ENCODE measurements at places on chromosomes 3 and 15.

DNA sequence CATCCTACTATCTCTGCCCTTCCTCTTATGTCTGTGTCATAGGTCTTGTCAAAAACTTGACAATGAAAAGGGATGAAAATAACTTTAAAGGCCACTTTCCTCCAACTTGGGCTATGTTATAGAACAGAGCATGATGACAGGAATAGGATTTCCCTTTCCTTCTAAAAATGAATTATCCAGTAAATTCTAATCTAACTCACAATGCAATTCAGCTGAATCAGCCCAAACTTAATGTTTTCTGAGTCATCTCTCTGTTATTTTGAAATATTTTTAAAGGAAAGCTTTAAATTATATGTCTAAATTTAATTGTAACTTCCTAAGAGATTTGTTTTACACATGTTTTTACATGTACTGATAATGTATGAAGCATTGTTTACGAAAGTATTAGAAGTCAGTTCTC lies 258.5 kb downstream of the BBX start:
- DNase-seq, result no peak

- DNase-seq, result no peak
Observed at GRCh38 chr3:69005071-69005790, 8.3 kb downstream of the EOGT start.

GRCh38 chr3:189563853-189564563 lies 67.2 kb upstream of the TP63 start:
- DNase-seq, result no peak

DNA sequence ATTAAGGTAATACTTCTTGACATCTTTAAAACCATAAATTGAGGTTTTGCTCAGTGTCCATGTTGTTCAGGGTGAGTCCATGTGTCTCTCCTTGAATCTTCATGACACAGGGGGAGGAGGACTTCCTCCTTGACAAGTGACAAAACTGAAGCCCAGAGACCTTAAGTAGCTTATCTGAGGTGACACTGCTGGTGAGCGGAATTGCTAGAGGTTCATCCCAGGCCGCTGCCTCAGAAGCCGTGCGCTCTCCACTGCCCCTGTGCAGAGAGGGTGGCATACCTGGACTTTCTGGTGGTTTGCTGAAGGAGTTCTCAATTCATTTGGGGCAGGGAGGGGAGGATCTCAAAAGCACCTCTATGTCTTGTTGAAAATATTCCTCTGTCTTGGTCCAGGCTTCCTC lies 23.2 kb upstream of the CCDC174 start:
- no peak for DNase-seq

DNA sequence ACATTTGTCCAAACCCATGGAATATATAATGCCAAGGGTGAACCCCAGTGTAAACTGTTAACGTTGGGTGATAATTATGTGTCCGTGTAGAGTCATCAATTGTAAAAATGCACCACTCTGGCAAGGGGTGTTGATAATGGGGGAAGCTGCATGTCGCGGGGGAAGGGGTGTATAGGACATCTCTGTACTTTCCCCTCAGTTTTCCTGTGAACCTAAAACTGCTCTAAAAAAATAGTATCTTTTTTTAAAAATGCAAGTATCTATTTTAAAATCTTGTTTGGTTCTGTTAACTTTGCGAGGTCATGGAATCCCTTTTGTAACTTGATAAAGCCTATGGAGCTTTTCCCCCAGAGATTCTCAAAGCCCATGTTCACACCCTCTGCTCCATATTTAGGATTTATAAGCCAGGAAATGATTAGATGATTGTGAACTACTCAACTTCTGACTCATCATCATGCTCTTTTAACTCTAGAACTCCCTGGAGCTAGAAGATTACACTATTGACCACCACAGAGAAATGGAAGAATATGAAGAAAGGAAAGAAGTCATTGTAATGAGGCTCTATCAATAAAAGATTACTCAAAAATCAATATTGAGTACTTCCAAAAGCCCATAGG lies 56.1 kb upstream of the C3orf49 start:
- DNase-seq, result no peak

DNA sequence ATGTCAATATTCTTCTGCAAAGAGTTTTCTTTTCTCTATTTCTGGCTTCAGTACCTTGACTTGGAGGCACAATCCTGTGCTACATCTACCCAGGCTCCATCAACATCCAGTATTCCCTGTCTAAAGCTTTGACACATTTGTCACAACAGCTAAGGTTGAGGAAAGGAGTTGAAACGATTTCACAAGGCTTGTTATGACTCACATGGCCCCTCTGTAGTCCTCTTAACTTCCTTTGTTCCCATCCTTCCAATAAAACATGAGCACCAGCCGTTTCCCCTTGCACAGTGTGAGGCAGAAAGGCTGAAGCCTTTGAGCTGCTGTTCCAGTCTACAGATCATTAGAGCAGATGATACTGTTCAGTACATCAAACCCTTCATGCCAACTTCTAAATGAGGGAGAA lies 163.0 kb upstream of the TMCO5A start:
- no peak for DNase-seq

DNA sequence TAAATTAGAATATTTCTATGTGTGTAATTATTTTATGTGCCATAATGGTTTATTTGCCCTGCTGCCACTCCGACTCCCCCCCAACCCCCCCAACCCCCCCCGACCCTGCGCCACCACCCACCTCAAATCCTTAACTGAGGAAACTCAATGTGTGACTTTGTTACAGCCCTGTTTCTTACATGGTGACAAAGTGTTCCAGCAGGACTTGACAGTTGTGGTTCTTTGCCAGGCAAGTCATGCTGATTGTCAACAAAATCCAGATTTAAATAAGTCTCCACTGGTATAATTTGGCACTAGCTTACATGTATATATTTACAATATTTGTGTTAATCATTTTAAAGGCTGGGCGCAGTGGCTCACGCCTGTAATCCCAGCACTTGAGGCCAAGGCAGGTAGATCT lies 7.7 kb downstream of the EBLN2 start:
- DNase-seq, result no peak

DNA sequence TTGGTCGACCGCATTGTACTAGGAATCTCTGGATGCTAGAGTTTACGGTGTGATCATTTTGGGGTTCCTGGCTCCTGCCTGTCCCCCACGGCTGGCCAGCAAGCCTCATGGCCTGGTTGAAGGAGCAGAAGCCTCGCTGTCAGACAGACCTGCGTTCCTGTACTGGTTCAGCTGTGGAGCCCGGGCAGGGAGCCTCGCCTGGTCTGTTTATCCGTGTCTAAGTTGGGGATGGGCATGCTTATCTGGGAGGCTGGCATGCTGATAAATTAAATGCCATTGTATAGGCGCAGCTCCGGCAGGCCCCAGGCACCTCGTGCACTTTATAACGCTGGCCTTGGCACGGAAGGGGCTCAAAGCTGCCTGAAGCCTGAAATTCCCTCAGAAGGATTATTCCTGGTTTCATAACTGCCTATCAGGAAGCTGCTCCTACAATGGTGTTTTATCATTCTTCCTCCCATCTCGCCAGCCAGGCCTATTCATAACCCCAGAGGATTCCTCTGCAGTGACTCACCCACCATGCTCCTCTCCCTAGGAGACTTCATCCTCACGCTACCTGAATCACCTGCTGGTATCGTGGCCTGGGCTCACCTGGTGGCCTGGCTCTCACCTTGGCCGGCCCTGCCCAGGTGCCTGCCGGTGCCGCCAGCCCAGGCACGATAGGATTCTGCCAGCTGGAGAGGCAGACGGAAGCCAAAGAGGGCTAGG lies 110.9 kb downstream of the ASB7 start:
- DNase-seq, result no peak

- no peak for DNase-seq
Observed at GRCh38 chr3:128301186-128302023, 148.1 kb downstream of the EEFSEC start.

- DNase-seq, result no peak
Observed at GRCh38 chr15:47715856-47716445, 1.4 kb upstream of the SEMA6D start.

DNA sequence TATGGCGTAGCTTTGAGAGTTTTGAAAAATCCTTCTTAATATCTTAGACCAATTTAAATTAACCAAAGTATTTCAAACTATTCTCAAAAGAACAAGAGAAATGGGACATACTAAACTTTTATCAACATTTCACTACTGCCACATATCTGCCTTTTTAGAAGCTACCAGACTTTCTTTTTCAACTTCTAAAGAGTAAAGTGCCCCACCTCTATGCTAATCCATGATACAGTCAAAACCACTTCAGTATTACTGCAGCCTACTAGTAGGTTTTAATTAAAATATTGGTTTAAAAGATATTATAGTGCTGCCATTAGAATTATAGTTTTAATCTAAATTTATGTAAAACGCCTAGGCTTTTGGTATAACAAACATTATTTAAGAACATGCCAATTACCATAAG lies 15.1 kb downstream of the HERC1 start:
- DNase-seq, result no peak

DNA sequence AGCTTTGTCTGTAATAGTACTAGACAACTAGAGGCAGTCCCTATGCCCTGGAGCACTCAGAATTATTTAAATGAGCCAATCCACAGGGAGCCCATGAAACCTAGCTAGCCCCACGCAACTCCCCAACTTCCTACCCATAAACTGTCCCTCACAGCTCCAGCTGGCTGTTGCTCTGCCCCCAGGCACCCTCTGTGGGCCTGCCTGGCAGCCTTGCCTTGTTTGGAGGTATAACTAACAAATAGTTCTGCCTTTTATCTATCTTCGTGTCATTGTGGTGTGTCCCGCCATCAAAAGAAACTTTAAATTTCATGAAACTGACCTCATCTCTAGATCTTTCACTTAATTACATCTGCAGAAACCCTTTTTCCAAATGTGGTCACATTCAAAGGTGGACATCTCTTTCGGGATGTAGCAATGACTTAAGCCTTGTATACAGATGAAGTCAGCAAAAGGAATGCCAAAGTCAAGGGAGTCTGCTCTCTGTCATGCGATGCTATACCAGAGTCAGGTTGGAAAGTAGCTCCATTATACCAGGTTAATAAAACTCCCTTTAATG lies 1.8 kb upstream of the RTP3 start:
- DNase-seq, result no peak

GRCh38 chr15:85718271-85718971 lies 76.3 kb downstream of the KLHL25 start:
- no peak for DNase-seq

DNA sequence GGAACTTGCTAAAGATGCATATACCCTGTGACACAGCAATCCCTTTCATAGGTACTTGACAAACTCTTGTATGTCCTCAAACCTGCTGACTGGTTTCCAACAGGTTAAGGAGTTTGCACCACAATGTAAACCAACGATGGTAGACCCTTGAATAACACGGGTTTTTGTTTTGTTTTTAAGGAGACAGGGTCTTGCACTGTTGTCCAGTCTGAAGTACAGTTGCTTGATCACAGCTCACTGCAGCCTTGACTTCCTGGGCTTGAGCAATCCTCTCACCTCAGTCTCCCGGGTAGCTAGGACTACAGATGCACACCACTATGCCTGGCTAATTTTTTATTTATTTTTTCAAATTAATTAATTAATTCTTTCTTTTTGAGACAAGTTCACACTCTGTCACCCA lies 23.3 kb downstream of the SIN3A start:
- no peak for DNase-seq

GRCh38 chr3:181915551-181915950 lies 203.8 kb downstream of the SOX2 start:
- DNase-seq, result no peak

DNA sequence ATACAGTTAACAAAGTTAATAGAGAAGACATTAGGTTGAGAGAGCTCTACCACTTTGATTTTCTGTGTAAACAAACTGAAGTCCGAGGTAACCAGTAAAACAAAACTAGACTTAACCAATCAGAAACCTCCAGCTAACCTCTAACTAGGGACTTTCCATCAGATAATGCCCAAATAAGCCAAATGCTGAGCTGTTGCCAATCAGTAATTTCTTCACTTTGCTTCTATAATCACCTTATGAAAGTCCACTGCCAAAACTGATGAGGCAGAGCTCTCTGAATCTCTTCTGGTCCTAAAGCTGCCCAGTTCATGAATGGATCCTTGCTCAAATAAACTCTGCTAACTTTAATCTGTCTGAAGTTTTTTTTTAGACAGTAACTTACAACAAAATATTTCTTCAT lies 448.0 kb upstream of the NECTIN3 start:
- no peak for DNase-seq

GRCh38 chr15:49674370-49674769 lies 53.5 kb downstream of the DTWD1 start:
- no peak for DNase-seq

- DNase-seq, result no peak
Observed at GRCh38 chr3:125684199-125684598, 88.9 kb upstream of the OSBPL11 start.

GRCh38 chr15:68782589-68783161 lies 38.0 kb downstream of the ANP32A start:
- no peak for DNase-seq

DNA sequence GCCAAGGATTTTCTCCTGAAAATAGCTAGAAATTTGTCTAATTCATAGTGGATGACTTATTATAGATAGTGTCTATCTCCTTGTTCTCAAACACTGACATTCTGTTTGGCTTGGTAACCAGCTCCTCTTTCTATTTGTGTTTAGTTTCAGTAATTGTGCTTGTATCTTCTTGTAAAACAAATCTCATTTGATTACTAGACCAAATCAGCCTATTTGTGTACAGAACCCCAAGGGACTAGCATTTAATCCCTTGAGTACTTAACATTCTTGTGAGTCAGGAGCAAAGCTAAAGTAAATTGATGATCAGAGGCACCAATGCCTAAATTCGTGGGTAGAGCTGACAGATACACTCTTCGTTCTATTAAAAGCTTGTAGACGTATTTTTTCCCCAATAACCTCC lies 306.5 kb upstream of the SLITRK3 start:
- DNase-seq, result no peak

GRCh38 chr15:68484696-68485400 lies 52.9 kb upstream of the ITGA11 start:
- no peak for DNase-seq

GRCh38 chr3:71056327-71056726 lies 527.2 kb downstream of the FOXP1 start:
- no peak for DNase-seq

- no peak for DNase-seq
Observed at GRCh38 chr15:57152666-57153539, 223.4 kb upstream of the CGNL1 start.

DNA sequence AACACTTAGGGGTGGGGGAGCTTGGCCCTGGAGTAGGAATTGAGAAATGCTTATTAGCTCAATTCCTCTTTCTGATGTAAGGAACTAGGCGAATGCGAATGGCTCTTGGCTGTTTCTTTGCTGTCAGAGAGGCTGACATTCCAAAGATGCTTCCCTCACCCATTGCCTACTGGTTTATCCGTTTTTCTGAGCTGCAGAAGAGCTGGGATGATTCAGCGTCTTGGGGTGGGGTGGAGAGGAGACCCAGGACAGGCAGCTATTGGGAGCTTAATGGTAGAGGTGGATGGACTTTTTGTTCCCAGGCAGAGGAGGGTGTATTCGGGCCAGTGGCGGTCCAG lies 9.8 kb downstream of the PLEKHO2 start:
- no peak for DNase-seq

- DNase-seq, result no peak
Observed at GRCh38 chr3:156010829-156011228, 109.5 kb upstream of the KCNAB1 start.

DNA sequence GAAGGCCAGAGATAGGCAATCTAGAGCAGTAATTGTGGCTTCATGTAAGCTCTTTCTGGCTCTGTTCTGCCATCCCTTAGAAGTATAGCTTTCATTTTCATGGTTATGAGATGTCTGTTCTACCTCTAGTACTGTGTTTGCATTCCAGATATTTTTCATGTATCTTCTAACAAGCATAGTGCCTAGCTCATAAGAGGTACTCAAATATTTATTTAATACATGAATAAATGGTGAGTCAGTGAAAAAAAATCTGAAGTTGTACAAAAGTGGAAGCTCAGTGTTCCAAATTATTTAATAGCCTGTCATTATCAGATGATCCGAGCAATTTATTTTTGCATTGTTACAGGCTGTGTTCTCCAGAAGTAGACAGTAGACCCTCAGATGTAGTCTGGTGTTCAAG lies 64.3 kb downstream of the OXSM start:
- DNase-seq, result no peak
